ENCODE measurements at places on chromosomes 4 and X. TPM values are rescaled to one million over a fixed set of nuclear protein-coding genes. Genes with fewer than 3 reads are reported as not detected.

Gene NAP1L5
- 11.3 TPM for total RNA-seq

Gene P2RY10
- total RNA-seq: not detected

Gene HSFX2
- total RNA-seq: 0.36 TPM

Gene SLC38A5
- total RNA-seq: 10.2 TPM

Gene CT45A2
- total RNA-seq: not detected

All from fibroblast of the aortic adventitia (primary cell).